ENCODE measurements at places on chromosomes 4 and X. TPM values are rescaled to one million over a fixed set of nuclear protein-coding genes. Genes with fewer than 3 reads are reported as not detected.

The SPANXA2 gene
- not detected for polyA plus RNA-seq

The BLOC1S4 gene
- 14.8 TPM for polyA plus RNA-seq

The NAT8L gene
- polyA plus RNA-seq: 1.2 TPM

The NEUROG2 gene
- polyA plus RNA-seq: not detected

The SORBS2 gene
- 34.4 TPM for polyA plus RNA-seq

The CXCL8 gene
- 0.78 TPM for polyA plus RNA-seq

Measured in large intestine (tissue), 12 donors.